Natural killer cell (primary cell): ENCODE measurements at places on chromosomes 16 and 17.

DNA sequence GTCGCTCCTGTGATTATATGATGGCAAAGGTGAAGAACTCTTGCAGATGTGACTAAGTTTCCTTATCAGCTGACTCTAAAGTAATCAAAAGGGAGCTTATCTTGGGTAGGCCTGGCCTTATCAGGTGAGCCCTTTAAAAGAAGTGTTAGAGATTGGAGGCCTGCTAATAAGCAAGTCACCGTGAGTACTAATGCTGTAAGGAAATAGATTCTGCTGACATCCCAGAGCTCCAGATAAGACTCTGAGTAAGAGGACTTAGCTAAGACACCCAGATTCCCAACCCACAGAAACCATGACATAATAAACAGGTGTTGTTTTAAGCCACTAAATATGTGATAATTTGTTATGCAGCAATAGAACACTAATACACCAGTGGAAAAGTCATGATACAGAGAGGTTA is 99.9 kb upstream of the FAM20A start:
- H3K27me3 ChIP-seq, result no peaks in the 10 kb centered on the region
- no peaks in the 10 kb centered on the region for H3K4me1 ChIP-seq
- no peaks in the 10 kb centered on the region for H3K36me3 ChIP-seq
- no peak overlapping the region for H3K27ac ChIP-seq
- no peak for DNase-seq

DNA sequence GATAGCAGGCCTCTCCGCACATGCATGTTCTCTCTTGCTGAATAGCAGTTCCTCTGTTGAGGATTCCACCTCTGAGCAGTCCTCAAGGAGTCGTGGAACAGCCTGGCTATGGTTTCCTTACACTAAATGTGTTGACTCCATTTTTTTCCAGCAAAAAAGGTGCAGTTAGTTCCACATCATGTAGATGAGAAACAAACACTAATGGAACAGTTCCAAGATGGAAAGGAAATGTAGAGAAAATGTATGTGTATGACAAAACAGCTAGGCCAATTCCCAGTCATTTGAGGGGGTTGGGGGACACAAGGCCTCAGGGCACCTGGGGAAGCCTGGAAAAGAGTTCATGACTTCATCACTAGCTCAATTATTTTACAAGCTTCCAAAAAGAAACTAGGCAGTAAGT is 90.0 kb downstream of the CFDP1 start:
- no peak for DNase-seq
- no peak overlapping the region for H3K27ac ChIP-seq
- H3K27me3 ChIP-seq, result no peaks in the 10 kb centered on the region
- peaks cover 2% of the 10 kb centered on the region for H3K36me3 ChIP-seq
- no peaks in the 10 kb centered on the region for H3K4me1 ChIP-seq

DNA sequence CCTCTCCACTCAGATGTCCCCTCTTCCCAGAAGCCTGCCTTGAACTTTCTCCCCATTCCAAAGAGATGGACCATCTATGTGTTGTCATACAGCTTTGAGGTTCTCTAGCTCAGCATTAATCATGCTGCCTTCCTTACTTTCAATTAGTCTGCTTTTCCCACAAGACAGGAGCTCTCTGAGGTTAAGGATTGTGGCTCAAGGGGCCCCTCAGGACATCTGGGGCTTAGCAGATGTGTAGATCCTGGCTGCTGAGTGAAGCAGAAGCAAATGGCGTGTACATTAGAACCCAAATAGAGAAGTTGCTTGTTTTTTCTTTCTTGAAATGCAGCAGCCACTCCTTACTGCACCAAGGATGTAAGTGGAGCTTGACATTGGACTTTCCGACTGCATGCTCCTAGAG is 330.5 kb upstream of the TNRC6C start:
- H3K4me1 ChIP-seq, result no peaks in the 10 kb centered on the region
- no peaks in the 10 kb centered on the region for H3K27me3 ChIP-seq
- no peak overlapping the region for H3K4me3 ChIP-seq
- DNase-seq, result no peak

DNA sequence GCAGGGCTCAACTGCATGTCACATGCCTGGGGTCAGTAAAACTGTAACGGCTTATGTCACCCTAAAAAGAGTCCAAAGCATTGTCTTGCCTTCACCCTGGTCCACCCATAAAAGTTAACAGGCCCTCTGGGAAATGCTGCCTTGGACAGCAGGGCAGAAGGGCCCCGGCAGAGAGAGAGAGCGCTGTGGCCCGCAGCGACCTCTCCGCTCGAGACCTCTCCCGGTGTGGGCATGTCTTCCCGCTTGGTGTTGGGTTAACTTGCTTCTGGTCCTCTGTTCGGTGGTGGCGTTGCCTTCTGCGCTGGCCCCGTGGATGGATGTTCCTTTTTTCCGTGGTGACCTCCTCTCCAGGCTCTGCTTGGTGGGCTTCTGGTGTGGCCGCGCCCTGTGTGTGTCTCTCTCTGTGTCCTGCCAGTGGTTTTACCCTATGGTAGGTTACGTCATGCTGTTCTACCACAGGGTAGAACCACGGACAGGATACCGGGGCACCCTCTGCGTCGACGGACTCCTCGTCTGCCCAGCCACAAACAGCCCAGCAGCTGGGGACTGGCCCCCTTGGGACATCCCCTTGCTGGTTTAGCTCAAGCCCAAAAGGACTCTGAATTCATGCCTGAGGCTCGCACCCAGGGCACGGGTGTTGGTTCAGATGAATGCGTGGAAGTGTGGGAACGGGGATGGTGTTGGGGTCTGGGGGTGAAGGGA is 18.3 kb upstream of the CLEC18A start:
- H3K36me3 ChIP-seq, result peaks cover 80% of the 10 kb centered on the region
- no peak overlapping the region for H3K27ac ChIP-seq
- no peak for DNase-seq
- no peak overlapping the region for H3K4me3 ChIP-seq

DNA sequence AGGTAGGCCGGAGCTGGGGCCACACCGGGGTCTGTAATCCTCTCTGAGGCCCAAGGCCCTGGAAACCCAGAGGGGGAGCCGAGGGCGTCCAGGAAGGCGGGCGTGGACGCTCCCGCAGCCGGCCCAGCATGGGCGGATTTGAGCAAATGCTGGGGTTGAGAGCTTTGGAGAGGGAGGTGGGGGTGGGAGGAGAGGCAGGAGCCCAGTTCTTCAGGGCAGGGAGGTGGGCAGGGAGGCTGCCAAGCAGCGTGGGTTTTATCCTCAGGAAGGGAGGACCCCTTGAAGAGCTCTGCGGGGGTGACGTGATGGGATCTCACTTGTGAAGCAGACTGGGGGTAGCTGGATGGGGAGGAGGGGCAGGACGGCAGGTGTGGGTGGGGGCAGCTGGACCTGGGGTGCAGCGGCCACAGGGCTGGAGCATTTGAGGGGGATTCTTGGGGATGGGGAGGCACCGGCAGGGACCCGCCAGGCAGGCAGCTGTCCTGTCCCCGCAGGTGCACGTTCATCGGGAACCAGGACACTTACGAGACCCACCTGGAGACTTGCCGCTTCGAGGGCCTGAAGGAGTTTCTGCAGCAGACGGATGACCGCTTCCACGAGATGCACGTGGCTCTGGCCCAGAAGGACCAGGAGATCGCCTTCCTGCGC is 17.2 kb downstream of the TRAF7 start:
- H3K27ac ChIP-seq, result no peak overlapping the region
- H3K36me3 ChIP-seq, result peaks cover 43% of the 10 kb centered on the region
- no peaks in the 10 kb centered on the region for H3K4me1 ChIP-seq
- no peak overlapping the region for H3K4me3 ChIP-seq

GRCh38 chr16:15450624-15451023 is 16.2 kb downstream of the BMERB1 start:
- no peak for DNase-seq
- no peak overlapping the region for H3K27ac ChIP-seq
- H3K4me3 ChIP-seq, result no peak overlapping the region

GRCh38 chr16:24170407-24170806 is 85.7 kb upstream of the CACNG3 start:
- no peaks in the 10 kb centered on the region for H3K4me1 ChIP-seq
- H3K27ac ChIP-seq, result no peak overlapping the region
- no peaks in the 10 kb centered on the region for H3K27me3 ChIP-seq
- H3K4me3 ChIP-seq, result no peak overlapping the region
- H3K36me3 ChIP-seq, result peaks cover 43% of the 10 kb centered on the region
- DNase-seq, result no peak

DNA sequence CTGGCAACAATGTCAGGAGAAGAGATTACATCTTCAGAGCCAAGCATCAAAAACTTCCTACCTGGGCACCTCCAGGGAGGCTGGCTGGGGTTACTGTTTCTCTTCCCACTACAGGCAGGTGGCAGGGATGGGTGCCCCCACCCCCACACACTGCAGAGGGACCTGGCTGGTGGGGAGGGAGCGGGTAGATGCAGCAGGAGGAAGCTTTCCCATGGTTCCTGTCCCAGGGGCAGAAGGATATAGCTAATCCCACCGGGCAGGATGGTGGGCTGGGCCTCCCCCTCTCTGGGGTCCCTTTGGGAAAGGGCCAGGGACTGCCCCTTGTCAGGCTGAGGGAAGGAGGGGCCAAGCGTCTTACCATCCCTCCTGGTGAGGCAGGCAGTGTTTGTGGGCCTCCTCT is 16.7 kb upstream of the MTMR4 start:
- H3K4me3 ChIP-seq, result no peak overlapping the region
- no peak overlapping the region for H3K27ac ChIP-seq
- no peak for DNase-seq
- H3K4me1 ChIP-seq, result peaks cover 25% of the 10 kb centered on the region
- no peaks in the 10 kb centered on the region for H3K36me3 ChIP-seq

GRCh38 chr16:85312642-85313525 is 200.6 kb upstream of the CIBAR2 start:
- H3K4me3 ChIP-seq, result no peak overlapping the region
- DNase-seq, result no peak
- H3K4me1 ChIP-seq, result peaks cover 35% of the 10 kb centered on the region
- peaks cover 10% of the 10 kb centered on the region for H3K27me3 ChIP-seq
- H3K27ac ChIP-seq, result no peak overlapping the region
- no peaks in the 10 kb centered on the region for H3K36me3 ChIP-seq

DNA sequence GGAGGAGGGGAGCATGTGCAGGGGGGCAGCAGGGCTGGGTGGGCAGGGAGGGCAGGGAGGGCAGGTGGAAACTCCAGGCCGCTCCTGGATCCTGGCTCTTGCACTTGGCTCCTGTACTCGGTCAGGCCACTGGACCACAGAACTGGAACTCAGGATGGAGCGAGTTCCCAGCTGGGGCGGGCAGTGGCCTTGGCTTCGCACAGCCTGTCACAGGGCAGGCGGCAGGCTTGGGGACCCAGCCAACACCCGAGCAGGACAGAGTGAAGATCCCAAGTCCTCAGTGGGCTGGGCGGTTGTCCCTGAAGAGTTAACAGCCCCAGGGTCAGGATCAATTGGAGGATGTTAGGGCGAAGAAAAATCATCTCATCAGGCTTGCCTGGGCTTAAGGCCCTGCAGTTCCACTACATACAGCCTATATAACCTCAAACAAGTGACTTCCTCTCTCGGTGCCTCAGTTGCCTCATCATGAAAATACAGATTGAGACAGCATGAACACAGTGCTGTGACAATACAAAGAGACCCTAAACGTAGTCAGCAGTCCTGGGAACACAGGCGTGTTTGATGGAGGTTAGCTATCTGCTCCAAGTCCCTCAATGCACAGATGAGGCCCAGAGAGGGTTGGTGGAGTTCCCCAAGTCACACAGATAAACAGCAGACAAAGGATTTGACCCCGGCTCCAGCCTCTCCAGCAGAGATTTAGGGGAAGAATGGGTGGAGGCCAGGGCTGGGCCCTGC is 21.9 kb downstream of the ZNF423 start:
- H3K4me1 ChIP-seq, result no peaks in the 10 kb centered on the region
- no peak overlapping the region for H3K27ac ChIP-seq
- H3K4me3 ChIP-seq, result no peak overlapping the region
- no peaks in the 10 kb centered on the region for H3K36me3 ChIP-seq
- DNase-seq, result no peak

GRCh38 chr16:74279805-74280204 is 16.8 kb upstream of the PSMD7 start:
- H3K27me3 ChIP-seq, result no peaks in the 10 kb centered on the region
- no peaks in the 10 kb centered on the region for H3K4me1 ChIP-seq
- H3K36me3 ChIP-seq, result no peaks in the 10 kb centered on the region
- H3K27ac ChIP-seq, result no peak overlapping the region
- H3K4me3 ChIP-seq, result no peak overlapping the region

DNA sequence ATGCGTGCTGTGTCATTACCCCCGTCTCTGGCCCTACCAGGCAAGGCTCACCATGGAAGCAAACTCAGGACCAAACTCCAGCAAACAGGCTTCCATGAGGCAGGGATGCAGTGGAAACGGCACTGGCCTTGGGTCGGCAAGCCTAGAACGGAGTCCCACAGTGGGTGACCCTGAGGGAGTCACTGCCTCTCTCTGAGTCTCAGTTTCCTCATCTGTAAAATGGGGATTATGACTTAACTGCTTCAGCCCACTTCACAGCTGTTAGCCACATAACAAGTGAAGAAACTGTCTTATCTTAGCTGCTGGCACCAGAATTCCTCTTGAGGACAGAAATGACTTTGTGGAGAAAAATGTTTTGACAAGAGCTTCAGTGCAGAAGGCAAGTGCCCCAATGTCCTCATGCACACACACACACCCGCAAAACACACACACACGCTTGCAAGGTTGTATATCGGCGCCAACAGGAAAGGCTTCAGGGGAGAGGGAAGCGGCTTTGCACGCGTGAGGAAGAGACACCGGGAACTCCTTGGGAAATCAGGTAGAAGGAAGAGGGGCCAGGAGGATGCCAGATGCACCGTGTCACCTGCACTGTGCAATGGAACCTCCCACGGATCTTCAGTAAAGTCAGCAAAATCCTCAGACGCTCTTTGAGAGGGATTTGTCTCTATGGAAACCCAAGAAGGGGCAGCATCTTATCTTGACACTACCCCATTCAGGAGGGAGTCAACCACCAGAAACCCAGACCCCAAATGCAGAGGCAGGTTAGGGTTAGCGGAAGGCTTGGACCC is 53.7 kb downstream of the GSG1L start:
- no peaks in the 10 kb centered on the region for H3K27me3 ChIP-seq
- H3K36me3 ChIP-seq, result no peaks in the 10 kb centered on the region
- H3K27ac ChIP-seq, result no peak overlapping the region

GRCh38 chr17:6608321-6608720 is 32.2 kb downstream of the KIAA0753 start:
- peaks cover 48% of the 10 kb centered on the region for H3K36me3 ChIP-seq
- no peak for DNase-seq
- H3K27ac ChIP-seq, result no peak overlapping the region
- H3K4me3 ChIP-seq, result no peak overlapping the region

- no peak overlapping the region for H3K27ac ChIP-seq
- no peaks in the 10 kb centered on the region for H3K4me1 ChIP-seq
- H3K4me3 ChIP-seq, result no peak overlapping the region
- H3K27me3 ChIP-seq, result no peaks in the 10 kb centered on the region
Measured at GRCh38 chr17:66337268-66337667, 34.9 kb downstream of the PRKCA start.
